AG08395 (cell line): ENCODE measurements at places on chromosomes 6 and 20.

DNA sequence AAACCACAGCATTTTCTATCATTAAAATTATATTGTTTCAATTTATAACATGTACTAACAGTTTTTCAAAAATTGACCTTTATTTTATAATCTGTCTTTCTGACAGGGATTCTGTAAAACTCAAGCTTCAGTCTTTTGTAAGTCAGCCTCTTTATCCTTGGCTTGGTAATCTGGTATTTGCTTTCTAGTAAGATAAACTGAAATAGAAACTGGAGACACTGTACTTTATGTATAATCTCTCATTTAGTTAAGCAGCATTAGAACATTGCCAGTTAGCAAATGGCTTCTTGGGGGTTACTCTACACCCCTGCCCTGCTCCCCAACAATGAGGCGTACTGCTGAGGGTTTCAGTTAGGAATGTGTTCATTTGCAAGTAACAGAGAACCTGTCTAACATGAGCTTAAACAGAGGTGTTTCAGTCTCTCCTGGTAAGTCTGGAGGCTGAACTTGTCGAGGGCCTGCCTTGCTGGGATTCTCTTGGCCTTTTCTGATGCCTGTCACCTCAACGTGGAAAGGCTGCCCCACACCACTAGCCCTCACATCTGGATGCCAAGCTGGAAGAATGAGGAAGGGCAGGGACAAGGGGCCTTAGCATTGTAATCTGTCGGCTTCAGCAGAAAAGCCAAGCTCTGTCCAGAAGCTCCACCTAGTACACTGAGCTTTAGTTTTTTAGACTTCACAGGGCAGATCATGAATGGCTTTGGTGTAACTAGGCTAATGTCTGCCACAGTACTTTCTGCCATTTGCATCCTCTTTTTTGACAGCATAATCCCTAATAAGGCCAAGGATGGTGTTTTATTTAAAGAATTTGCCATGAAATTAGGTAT lies 34.8 kb downstream of the SH3BGRL2 start:
- no peak for DNase-seq

DNA sequence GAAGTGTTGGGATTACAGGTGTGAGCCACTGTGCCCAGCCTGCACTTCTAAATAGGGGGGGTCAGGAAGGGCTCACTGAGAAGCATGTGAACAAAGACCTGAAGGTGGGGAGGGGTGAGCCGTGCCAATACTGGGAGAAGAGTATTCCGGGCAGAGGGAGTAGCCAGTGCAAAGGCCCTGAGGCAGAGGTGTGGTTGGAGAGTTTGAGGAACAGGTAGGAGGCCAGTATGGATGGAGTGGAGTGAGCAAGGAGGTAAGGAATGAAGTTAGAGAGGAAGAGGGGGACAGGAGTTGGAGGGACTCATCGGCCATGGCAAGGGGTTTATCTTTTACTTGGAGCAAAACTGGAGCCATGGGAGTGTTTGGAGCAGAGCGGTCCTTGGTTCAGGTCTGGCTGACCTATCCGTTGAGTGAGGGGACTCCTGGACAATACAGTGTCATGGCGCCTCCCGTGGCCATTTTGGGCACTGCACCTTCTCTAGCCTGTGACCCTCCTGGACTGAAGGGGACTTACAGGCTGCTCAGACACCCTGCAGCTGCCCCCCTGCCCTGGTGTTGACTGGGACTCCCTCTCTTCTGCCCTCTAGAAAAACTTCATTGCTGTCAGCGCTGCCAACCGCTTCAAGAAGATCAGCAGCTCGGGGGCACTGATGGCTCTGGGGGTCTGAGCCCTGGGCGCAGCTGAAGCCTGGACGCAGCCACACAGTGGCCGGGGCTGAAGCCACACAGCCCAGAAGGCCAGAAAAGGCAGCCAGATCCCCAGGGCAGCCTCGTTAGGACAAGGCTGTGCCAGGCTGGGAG lies 12.1 kb downstream of the FOXS1 start:
- DNase-seq: peak; percentile 58

DNA sequence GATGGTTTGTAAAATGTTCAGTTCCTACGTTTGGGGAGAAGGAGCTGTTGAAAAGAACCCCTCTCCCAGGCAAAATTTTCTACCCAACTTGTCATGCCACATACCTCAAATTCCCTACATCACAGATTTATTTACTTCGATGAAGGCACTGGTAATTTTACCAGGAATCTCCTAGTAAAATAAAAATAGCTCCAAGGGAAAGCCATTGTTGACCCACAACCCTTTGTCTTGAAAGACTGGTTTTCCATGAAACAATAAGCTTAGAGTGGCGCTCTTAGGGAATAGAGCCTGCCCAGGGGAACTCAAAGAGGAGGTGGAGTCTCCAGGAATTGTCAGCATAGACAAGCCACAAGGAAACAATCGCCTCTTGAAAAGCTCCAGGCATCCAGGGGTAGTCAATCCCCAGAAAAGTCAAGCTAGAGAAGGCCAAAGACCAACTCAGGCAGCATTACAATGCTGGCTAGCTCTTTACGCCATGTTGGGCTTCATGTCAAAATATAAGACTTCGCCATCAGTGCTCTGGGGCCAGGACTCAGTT lies 99.2 kb upstream of the RREB1 start:
- no peak for DNase-seq

GRCh38 chr20:52031563-52032303 lies 159.8 kb downstream of the ZFP64 start:
- DNase-seq: peak; percentile 80

- no peak for DNase-seq
Observed at GRCh38 chr6:113805811-113806495, 51.2 kb upstream of the MARCKS start.

- DNase-seq: no peak
Observed at GRCh38 chr20:25259788-25260254, 11.9 kb downstream of the PYGB start.

DNA sequence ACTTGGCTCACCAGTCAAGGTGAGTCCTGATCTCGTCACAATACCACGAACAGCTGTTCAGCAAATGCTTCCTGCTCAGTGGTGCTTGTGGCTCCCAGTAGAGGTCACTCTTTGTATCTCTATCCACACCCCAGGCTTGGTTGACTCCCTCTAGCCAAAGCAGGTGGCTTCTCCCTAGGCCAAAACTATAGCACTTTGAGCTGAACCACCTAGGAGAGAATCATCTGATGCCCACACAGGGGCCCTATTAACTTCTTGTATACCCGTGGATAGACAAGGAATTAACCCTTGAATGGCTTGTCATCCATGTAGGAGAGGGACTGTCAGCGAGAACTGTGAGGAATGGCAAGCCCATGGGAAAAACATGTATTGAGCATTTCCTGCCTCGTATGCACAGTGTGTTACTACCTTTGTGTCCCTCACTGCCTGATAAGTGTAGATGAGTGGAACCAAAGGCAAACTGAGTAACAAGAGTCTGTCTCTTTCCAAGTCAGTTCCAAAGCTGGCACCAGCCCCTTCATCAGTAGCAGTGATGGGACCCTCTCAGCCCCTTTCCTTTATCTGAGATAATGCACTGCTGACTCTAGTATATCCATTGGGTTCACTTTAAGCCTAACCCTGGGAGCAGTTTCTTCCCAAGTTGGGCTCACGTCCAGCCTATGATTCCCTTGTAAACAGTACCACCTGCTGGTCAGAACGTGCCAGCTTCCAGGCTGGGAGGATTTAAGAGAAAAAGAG lies 42.5 kb downstream of the EIF2S2 start:
- peak; percentile 78 for DNase-seq

GRCh38 chr6:32883789-32884188 lies 29.8 kb downstream of the PSMB9 start:
- peak; percentile 51 for DNase-seq

GRCh38 chr20:53513168-53513488 lies 80.5 kb downstream of the ZNF217 start:
- DNase-seq: no peak

DNA sequence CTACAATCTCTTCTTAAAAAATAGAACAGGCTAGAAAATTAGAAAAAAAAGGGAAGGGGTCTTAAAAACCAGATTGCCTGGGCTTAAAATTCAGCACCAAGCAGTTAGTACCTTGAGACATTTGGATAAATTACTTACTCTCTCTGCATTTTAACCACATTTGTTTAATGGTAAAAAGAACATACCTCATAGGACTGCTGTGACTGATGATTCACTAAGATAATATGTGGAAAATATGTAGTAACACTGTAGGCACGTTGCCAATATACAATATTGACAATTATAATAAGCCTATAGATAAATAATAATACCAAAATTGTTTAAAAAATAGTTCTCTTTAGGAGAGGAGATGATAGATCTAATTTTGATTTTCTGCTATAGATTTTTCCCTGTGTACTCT lies 750.4 kb downstream of the TENT5A start:
- no peak for DNase-seq

DNA sequence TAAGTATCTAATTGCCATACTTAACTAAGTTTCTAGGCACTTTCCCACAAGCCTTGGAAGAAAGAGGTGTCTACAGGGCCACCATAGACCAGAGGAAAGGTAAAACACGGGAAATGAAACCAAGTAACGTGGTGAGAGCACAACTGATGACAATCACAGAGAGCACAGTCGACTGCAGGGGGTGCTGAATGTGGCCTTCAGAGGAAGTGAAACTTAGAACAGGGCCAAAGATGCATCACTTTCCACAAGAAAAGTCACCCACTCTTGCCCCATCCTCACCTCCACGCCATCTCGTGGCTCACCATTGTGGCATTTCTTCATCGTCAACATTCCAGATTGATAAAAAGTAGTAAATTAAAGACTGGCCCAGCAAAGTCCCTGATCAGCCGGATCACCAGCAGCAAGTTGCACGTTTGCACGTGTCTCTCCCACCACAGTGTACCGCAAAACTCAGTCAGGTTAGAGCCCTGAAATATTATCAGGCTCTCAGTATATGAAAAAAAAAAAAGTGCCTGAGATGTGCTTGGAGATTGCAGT lies 31.4 kb downstream of the HIVEP2 start:
- no peak for DNase-seq

DNA sequence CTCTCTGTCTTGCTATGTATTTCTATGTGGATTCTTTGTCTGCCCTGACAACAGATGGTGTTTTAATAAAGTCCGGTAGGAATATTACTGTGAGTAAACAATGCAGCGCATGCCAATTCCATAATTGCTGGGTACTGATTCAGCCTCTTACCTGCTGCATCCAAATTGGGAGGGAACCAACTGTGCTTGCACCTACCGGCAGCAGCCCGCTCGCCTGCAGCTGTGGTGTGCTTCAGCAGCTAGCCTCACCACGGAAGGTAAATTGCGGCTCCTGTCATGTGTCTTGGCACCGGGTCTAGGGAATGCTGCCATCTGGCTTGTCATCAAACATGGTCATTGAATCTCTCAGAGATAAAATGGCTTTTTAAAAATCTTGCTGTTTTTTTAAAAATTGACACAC lies 704.8 kb upstream of the SLC35B3 start:
- DNase-seq: peak; percentile 7

DNA sequence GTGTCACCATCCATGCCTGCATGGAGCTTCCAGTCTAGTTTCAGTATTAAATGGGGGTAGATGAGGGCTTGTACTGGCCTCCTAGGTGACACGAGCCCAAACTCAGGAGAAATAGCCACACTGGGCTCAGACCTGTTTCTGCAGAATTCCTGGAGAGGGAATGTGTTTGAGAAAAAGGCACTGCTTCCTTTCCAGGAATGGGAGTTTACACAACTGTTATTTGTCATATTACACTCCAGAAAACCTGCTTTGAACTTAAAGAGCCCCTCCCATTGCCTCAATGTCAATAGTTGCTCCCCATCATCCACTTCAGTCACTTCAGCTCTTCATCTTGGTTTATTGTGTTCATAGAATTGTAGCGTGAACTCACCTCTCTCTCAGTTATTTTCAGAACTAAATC lies 151.5 kb downstream of the CFAP61 start:
- DNase-seq: no peak

DNA sequence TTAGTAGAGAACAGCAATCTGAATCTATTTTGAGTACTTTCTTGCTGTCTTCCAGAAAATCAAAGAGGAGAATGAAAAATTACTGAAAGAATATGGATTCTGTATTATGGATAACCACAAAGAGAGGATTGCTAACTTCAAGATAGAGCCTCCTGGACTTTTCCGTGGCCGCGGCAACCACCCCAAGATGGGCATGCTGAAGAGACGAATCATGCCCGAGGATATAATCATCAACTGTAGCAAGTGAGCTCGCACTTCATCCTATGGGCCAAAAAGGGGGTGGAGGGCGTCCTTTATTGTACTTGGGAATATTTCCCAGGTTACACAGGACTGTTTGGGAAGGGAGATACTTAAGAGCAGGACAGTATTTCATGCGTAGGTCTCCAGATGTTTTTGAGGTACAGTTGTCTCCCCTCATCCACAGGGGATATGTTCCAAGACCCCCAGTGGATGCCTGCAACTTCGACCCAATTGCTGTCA lies 37.3 kb upstream of the PLCG1 start:
- no peak for DNase-seq
